Activated effector memory CD4-positive, alpha-beta T cell treated with anti-CD3 and anti-CD28 coated beads, Interleukin-2, amount 50 U/mL, for 16 hours (primary cell): ENCODE measurements at places on chromosomes 16 and 17.

GRCh38 chr16:84418056-84418849 is 49.9 kb downstream of the ATP2C2 start:
- DNase-seq: no peak

- DNase-seq: no peak
Observed at GRCh38 chr16:19858340-19859018, 26.2 kb downstream of the GPRC5B start.

DNA sequence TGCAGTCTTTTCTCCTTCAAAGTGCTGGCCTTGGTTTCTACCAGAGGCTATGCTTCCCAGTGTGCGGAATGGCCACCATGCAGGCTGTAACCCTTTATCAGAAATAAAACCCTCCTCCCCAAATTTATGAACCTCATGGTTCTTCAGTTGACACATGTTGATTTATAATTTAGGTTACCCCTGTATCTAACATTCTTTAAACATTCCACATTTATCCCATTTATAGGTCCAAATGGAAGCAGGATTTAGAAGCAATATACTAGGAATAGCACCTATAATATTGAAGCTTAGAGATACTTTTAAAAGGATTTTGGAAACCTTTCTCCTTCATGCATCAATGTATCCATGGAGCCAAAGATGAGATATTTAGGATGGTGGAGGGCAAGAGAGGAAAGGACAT is 438.8 kb upstream of the C16orf82 start:
- no peak for DNase-seq

DNA sequence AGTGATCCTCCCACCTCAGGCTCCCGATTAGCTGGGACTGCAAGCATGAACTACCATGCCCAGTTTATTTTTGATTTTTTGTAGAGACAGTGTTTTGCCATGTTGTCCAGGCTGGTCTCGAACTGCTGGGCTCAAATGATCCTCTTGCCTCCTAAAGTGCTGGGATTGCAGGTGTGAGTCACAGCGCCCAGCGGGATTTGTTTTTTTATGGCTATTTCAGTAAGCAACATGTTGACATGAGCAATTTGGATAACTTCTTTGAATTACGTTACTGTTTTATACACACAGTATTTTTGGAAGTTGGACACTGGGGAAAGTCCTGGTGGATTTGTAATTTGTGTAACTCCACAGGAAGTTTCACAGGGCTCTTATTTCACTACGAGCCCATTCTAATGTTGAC is 18.5 kb upstream of the RHOT1 start:
- no peak for DNase-seq

GRCh38 chr17:10384175-10384574 is 11.4 kb upstream of the MYH13 start:
- no peak for DNase-seq

- no peak for DNase-seq
Observed at GRCh38 chr16:57949013-57949412, 21.9 kb downstream of the CNGB1 start.

- DNase-seq: peak; percentile 75
Observed at GRCh38 chr17:39791111-39791992, 53.6 kb downstream of the GRB7 start.

- DNase-seq: no peak
Observed at GRCh38 chr16:88377961-88378360, 4.8 kb upstream of the ZNF469 start.
